ENCODE measurements at places on chromosomes 11 and 22.

DNA sequence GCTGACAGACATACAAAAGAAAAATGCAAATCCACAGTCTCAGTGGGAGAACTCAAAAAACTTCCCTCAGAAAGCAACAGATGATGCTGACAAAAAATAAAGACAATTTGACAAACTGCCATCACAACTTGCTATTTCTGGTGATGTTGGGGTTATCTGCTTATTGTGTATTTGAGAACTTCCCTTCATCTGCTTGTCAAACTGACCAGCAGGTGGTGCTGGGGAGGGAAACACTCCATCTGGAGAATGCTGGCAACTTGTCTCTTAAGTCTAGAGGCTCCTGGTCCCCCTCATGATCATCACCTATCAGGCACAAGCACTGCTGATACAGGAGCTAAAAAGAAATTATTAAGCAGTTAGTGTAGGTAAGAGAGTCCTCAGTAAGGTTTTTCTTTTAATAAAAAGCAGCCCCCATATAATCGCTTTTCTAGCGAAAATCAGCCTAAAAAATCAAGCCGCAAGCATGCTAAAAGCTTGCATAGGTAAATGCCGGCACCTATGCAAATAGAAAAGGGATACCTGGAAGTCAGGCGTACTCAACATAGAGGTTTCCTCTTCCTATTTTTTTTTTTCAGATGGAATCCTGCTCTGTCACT lies 9.8 kb upstream of the FAM111B start:
- no peak for DNase-seq

GRCh38 chr11:80668039-80668438 lies 1227.2 kb upstream of the TENM4 start:
- DNase-seq, result no peak

GRCh38 chr11:19953336-19953735 lies 206.9 kb downstream of the DBX1 start:
- DNase-seq, result no peak

DNA sequence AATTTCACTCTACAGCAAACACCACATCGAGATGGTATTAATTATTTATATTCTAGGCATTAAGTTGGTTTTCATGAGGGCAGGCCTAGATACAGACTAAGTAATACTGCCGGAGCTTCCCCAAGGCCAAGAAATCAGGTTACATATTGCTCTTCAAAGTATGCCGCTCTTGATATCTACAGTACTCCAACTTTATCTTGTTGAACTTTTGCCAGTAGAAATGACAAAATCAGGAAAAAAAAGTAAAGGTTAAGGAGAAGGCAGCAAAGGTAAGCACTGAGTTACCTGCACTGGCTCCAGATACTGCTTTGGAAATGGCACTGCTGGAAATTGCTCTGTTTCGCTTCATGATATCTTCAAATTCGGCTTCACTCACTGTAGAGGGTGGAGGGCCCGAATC lies 14.4 kb downstream of the CPSF7 start:
- no peak for DNase-seq

DNA sequence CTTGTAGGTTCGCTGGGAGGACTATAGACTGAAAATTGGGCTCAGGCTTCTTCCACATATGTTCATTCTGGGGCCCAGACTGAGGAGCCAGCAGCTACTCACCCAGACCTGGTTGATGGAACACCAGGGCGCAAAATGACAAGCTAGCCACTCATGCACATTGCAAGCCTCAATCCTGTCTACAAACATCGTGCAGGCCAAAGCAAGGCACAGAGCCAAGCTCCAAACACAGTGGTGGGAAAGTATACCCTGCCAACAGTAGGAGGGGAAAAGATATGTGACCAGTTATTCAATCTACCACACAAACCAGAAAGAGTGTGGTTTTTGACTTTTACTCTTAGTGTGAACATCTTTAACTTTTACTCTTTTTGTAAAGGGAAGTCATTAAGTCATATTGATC lies 660.5 kb downstream of the NTM start:
- no peak for DNase-seq

DNA sequence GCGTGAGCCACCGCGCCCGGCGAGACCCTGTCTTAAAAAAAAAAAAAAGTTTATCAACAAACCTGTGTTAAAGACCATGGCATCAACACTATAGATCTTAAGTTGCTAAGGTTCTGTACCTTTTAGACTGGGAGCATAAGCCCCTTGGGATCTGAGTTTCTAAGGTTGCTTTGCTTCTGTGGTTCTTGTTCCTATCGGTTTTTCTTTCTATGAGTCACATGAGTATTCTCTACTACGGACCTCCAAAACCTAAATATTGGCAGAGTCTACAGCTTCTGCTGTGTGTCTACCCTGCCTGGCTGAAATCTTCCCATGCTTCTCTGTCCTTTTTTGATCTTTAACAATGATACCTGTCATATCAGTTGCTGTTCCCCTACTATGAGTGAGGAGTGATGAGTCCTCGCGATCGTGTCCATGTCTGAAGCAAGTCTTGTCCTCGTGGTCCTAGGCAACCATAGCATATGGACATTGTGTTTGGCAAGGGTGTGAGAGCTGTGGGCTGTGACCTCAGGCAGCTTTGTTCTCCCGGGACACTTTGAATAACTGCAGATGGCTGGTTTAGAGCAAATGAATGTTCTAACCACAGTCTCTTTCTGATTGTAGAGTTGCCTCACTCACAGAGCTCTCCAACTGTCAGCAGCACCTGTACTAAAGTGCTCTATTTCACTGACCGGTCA lies 9.0 kb upstream of the DLAT start:
- no peak for DNase-seq

DNA sequence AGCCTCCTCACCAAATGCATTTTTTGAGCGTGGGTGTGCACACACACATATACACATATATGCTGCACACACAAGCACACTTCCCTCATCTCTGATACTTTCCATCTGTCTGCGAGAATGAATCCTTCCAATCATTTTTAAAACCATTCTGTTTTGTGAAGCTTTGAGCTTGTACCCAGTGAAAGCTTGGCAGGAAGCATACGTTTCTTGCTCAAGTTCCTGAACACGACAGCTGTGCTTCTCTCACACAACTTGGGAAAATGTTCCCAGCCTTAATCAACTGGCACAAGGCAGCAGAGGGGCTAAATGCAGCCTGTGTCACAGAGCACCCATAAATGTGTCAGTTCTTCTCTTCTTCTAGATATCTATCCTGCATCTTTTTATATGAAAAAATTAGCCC lies 524.0 kb upstream of the KIRREL3 start:
- no peak for DNase-seq

- no peak for DNase-seq
These were observed 82.2 kb downstream of the TRAF6 start for GRCh38 chr11:36427876-36428275.

- no peak for DNase-seq
These were observed 707.4 kb upstream of the CHORDC1 start for GRCh38 chr11:90930252-90930651.

DNA sequence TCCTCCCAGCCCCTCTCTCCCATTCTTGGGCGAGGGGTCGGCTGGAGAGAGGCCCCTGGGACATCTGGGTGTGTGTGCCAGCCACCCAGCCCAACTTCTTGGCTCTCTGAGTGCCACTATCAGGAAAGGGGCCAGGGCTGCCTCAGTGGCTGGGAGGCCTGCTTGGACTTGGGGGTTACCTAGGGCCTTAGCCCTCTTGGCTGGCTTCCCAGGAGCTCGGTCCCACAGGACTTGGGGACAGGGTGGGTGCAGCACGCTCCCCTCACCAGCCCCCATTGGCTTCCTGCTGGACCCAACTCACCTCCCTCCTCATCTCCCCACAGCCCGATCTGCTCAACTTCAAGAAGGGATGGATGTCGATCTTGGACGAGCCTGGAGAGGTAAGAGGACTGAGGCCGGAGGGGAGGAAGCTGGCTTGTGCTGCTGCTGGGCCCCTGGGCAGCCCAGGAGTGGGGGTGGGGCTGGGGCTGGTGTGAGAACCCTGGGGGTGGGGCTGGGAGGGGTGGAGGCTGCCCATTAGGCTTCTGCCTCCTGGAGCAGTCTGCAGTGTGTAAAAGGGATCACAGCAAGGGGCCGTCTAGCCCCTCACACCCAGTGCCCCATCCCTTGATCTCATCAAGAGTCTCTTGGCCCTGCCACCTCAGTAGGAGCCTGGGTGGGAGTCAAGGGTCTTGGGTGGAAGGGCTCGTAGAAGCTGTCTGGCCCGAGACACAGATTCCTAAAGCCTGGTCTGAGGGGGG lies 54.8 kb downstream of the TRIOBP start:
- no peak for DNase-seq

DNA sequence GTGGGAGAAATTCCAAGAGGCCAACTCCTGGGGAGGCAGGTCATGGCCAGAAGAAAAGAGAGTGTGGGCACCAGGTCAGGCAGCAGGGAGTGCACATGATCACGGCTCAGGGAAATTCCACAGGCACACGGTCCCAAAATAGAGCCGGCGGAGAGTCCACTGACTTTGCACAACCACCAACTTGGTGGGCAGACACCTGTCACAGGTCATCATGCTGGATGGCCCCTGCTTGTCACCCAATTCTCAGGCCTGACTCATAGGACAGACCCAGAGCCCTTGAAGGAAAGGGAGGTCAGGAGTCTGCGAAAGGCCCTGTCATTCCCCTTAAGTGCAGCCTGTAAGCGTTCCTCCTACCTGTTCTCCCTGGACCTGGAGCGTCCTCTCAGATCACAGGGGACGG lies 15.8 kb downstream of the APOL2 start:
- no peak for DNase-seq

GRCh38 chr11:45243967-45244366 lies 42.2 kb downstream of the SYT13 start:
- DNase-seq, result no peak

DNA sequence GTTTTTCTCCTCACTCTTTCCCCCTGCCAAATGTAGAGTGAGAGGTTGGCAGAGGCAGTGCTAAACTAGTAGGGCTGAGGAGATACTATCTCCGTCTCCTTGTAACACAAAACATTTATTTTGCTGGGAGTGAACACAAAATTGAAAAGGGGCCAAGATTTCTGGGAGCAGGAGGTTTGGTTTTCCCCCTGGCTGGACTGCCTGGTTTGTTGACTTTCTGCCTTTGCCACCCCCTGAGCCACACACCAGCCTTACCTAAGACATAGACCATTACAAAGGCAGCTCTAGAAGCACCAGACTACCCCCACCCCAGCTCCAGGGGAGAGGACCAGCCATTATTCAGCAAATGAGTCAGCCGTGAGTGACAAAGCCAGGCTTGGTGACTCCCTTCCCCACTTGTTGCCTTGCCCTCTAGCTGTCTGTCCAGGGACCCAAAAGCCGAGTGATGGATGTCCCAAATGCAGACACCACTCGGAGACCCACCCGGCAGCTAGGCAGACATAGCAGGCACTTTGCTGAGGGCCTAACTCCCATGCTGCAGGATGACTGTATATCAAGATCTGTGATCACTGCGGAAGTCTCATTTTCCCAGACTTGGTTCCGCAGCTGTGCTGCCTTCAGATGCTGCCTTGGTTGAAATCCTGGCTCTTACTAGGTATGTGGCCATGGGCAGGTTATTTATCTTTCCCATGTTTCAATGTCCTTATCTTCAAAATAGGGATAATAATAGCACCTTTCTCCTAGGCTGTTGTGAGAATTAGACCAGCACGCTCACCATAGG lies 17.7 kb upstream of the CDON start:
- DNase-seq, result no peak

- no peak for DNase-seq
These were observed 115.8 kb upstream of the PITPNB start for GRCh38 chr22:28034760-28035401.

DNA sequence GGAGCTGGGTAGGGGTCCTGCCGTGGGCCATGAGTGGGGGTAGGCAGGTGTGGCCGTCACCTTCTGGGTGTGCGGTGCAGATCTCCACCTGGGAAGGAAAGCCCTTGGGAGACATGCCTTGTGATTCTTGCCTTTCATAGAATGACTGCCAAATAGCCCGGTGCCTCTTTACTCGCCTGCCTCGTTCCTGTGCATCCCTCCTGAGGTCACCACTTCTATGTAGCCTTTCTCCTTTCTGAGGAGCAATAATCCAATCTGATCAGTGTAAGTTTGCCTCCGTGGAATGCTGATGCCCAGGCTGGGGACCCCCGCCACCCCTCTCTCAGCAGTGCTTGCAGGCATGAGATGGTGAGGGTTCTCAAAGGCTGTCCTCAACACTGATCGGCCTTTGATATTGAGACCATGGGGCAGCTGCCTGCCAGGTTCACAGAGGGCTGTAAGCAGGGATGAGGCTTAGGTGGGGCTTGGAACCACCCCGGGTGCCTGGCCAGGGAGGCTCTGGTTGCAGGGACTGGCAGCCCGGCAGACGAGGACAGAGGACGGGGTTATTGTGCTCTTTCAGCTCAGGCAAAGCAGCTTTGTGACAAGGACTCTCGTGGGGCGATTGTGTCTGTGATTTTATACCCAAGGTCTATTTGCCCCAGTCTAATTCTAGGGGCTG lies 86.1 kb upstream of the WNT7B start:
- no peak for DNase-seq
